Activated T-helper 1 cell treated with anti-CD3 and anti-CD28 coated beads, Interleukin-12 subunit alpha, Interleukin-12 subunit beta, Interleukin-2, Interleukin-4 antibody, amounts not matched to agents 30 ng/mL and 10 ng/mL and 1 ng/mL, durations not matched to agents 14 hours and 24 hours and 36 hours (primary cell): ENCODE measurements at places on chromosomes 1 and 21. TPM values are rescaled to one million over a fixed set of nuclear protein-coding genes. Genes with fewer than 3 reads are reported as not detected.

DNA sequence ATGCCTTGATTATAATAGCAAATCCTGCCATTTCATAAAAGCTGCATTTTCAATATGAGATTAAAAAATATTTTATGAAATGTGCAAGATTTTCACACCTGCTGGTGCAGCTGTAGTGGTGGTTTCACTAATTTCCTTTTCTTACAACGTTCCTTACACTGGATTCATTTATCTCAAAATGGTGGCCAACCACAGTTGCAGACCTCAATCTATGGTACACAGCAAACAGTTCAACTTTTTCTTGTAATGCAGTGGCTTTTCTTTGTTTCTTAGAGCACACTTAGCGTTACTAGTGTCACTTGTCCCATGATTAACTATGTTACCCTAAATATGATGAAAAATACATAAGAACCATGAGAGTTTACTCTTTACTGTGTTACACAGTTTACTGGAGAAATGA is 32.7 kb downstream of the FCER1A start:
- no peak for DNase-seq

Gene SAMSN1
- 115 and 119 TPM in 2 replicates for total RNA-seq

DNA sequence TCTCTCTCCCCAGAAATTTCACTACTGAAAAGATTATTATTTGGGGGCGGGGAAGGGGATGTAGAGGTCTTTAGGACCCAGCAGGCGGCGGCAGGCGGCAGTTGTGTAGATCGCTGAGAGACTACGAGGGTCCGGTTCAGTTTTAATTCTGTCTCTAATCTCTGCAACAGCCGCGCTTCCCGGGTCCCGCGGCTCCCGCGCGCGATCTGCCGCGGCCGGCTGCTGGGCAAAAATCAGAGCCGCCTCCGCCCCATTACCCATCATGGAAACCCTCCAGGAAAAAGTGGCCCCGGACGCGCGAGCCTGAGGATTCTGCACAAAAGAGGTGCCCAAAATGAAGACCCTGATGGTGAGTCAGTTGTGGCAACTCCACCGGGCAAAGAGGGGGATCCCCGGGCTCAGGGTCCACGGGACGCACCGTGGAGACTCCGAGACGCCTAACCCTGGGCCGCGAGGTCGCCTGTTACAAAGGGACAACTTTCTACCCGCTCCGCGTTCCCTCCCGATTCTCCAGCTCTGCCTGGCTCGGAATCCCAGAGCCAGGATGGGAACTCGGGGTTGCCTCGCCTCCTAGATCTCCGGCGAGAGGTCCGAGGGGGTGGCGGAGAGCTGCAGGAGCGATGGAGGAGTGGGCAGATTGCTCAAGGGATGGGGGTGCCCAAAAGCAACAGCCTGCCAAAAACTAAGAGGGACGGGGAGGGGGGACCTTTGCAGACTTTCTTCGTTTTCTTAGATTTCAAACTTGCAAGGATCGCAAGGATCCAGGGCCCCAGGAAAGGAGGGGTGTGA is at the start of gene ST6GALNAC5:
TSS of gene ST6GALNAC5 (plus strand) at position 139 of the 789 bp plus-strand sequence.
- DNase-seq, result no peak

DNA sequence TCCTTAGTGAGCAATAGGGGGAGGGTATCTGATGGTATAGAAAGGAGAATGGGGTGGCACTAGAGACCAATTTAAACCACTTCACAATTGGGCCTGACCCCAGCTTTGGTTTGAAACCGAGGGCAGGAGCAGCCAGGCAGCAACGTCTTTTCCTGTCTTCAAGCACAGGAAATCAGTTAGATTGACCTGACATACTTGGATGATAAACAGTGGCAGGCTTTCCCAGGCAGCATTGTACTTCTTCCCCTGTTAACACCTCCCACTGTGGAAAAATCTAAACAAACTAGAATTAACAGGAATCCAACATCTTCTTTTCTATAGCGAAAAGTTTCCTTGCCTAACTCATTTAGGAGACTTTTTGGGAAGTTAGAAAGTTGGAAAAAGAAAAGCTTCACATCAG is 40.6 kb downstream of the SELL start:
- DNase-seq, result no peak

DNA sequence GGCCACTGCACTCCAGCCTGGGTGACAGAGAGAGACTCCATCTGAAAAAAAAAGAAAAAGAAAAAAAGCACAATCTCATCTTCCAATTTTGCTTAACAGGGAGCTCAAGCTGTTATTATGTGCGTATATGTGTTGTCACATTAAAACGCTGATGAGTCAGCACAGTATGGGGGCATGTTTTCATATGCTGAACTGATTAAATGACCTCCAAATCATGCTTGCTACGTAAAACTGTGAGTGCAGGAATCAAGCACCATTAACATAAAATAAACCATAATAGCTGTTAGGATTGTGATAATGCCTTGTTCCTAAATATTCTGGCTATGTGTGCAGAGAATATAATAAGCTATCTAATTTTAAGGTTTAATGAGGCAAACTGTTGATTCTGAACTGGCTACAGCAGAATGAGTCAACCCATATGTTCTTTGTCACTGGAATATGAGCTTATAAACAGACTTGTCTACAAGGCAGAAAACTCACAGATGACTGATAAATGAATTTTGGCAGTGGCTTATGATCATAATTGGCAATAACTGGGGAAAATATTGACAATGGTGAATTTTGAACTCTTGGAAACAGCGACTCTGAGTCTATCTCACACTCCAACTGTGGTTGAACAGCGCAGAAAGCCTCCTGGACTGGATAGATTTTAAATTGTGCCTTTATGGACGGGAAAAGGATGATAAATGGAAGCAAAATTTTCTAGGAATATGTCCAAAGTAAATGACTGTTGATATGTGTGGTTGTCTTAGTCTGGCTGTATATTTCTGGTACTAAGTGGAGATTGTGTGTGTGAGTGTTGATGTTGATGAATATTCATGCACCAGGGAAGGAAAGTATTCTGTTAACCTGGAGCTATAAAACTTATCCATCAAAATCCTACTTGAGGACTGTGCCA is 75.5 kb downstream of the VCAM1 start:
- no peak for DNase-seq

Gene RHD
- total RNA-seq, result not detected in 2 replicates

- DNase-seq, result no peak
Measured at GRCh38 chr1:24351918-24352627, 32.9 kb downstream of the GRHL3 start.

Gene ADAMTSL4
- total RNA-seq, result 1.2 and 1.3 TPM in 2 replicates

Gene TOR1AIP2
- total RNA-seq, result 61.0 and 62.6 TPM in 2 replicates
